ENCODE measurements at places on chromosomes 13 and 19.

- no peak for DNase-seq
Measured at GRCh38 chr13:45168555-45168930, 32.3 kb downstream of the KCTD4 start.

- DNase-seq = no peak
Measured at GRCh38 chr19:30552593-30552992, 180.4 kb downstream of the ZNF536 start.

DNA sequence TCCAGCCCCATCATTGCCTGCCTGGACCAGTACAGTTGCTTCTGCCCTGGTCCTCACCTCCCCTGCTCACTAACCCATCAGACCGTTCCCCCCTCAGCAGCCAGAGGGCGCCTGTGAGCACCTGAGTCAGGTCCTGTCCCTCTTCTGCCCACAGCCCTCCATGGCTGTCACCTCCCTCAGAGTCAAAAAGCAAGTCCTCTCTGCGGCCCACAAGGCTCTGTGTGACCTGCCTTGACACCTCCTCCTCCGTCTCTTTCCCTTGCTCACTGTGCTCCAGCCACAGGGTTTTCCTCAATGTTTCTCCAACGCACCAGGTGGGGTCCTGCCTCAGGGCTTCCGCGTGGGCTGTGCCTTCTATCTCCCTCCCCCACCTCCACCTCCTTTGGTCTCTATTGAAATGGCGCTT lies 29.4 kb upstream of the PTPRS start:
- DNase-seq = peak; percentile 86

DNA sequence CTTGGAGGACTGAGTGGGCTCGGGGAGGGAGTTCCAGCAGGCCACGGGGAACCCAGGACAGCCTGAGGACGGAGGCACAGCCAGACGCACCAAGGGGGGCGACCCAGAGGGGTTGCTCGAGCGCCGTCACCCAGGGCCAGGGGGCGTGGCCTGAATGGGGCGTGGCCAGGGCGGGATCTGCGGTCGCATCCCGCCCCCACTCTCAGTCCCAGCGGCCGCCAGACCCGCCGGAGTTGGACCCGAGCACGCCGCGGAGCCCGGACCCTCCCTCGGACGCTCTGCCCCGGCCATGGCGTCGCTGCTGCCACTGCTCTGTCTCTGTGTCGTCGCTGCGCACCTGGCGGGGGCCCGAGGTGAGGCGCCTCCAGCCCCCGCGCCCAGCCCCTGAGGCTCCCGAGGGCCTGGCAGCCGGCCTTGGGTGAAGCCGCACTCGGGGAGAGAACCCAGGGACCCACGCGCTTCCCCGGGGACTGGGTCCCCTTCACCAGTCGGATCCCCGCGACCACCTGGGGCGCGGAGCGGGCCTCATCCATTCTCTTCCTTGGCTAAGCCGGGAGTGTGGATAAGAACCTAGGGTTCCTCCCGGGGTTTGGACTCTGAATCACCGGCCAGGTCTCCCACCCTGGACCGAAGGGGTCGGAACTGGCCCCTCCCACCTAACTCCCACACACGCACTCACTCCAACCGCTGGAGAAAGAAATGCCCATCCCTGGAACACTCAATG lies at the start of gene CILP2:
TSS of gene CILP2 (plus strand) at position 205 of the 724 bp plus-strand sequence. CDS start at position 290, 85 bp downstream.
- DNase-seq = peak; percentile 84

DNA sequence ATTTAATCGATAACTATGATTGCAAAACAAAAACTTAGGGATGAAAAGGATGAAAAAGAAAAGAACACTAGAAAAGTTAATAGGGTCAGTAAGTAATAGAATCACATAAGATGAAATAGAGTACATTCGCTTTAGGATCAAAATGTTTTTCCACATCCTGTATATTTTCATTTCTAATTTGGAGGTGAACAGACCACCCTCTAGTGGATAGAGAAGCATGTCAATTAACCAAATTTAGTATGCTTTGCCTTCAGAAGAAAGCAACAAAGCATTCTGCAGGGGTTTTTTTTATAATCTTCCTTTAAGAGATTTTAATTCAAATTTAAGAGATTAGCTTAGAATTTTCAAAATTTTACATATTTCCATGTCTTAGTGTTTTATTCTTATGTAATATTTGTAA lies 611.0 kb upstream of the SGCG start:
- DNase-seq = no peak

GRCh38 chr13:45718063-45718462 lies 15.9 kb downstream of the CBY2 start:
- peak; percentile 44 for DNase-seq

- DNase-seq = peak; percentile 99
Measured at GRCh38 chr19:48899781-48900476, at the start of gene NUCB1. Gene NUCB1 (plus strand): TSS chr19:48900312. CDS start chr19:48900797, 485 bp downstream.

DNA sequence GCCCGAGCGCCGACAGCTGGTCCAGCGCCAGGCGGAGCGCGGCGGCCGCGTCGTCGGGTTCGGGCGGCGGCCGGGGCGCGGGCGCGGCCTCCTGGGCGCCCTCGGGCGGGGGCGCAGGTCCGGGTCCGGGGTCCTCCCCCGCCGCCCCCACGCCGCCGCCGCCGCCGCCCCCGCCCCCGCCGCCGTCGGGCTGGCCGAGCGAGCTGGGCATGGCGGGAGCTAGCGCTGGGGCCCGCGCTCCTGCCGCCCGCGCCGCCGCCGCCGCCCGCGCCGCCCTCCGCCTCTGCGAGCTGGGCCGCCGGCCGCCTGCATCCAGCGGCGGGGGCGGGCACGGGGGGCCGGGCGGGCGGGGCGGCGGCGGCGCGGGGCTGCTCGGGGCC lies 287 bp downstream of the MEX3D start:
- DNase-seq = no peak

GRCh38 chr19:4524808-4525562 lies 6.7 kb upstream of the PLIN4 start:
- DNase-seq = peak; percentile 62

Measured in ELF-1 (cell line).